ENCODE measurements at places on chromosomes 13 and 19.
A peak's percentile ranks its signal among the peaks of the same experiment; 100 is the strongest.

GRCh38 chr19:37654629-37655300, 500 bp downstream of the ZFP30 start:
- DNase-seq: peak; percentile 84

DNA sequence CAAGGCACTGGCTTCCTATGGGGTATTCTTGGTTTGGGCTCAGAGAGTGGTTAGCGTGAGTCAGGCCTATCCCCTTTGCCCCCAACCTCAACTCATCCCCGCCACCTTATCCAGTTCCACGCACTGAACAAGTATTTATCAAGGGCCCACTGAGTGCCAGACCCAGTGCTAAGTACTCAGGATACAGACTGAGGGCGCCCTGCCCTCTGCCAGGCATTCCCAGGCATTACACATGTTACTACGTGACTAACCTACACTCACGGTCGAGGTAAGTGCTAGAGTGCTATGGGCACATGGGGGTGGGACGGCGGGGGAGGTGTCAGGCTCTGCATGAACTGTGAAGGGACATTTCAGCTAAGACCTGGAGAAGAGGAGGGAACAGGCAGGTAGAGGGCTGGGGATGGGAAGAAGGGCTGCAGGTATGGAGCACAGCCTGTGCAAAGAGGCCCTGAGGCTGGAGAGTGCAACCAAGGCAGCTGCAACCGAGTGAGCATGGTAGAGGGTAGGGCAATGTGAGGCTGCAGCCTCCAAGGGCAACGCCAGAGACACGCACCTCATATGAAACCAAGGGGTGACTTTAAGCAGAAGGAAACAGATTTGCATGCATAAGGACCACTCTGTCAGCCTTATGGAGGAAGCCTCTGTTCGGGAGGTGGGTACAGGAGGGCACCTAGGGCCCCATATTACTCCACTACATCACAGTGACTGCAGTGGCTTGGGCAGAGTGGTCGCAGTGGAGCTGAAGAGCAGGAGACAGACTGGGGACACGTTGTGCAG, 22.5 kb downstream of the DHRS12 start:
- no peak for DNase-seq

DNA sequence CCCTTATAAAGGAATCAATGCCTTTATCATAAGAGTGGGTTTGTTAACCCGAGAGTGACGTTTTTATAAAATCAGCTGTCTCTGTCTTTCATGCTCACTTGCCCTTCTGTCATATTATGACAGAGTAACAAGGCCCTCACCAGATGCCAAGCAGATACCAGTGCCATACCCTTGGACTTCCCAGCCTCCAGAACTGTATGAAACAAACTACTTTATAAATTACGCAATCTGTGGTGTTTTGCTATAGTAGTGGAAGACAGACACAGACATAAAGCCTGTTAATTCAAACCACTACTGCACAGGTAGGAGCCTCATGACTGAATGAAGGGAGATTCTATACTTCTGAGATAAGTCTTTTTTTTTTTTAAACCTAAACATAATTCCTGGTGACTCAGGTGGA, 4.6 kb downstream of the VN1R1 start:
- no peak for DNase-seq

GRCh38 chr19:51539821-51540366, 8.4 kb upstream of the SIGLEC6 start:
- DNase-seq: no peak

- DNase-seq: no peak
These were observed 158.7 kb downstream of the VWA8 start for GRCh38 chr13:41802043-41802683.

DNA sequence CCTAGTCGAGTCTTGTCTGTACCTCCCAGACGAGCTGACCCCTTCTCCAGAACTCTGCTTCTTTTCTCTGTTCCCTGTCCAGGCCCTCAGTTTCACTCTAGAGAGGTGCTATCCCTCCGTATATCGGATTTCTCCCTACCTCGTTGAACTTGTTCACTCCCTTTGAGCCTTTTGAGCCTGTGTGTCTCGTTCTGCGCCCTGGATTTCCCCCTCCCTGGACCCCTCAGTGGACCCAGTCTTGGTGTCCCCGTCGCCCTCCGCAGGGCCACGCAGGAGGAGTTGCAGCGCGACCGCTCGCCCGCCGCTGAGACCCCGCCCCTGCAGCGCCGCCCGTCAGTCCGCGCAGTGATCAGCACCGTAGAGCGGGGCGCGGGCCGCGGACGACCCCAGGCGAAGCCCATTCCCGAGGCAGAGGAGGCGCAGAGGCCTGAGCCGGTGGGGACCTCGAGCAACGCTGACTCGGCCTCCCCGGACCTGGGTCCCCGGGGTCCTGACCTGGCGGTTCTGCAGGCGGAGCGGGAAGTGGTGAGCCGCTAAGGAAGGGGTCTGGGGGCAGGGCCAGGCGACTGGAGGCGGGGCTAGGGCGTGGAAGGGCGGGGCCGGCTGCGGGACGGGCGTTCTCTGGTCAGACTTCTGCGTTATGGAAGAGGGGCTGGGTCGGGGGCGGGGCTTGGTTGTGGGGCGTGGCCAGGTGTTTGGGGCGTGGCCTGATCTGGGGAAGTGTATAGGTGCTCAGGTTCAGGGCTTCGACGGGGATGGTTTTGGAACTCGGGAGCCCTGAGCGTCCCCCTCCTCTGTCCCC, 5.5 kb downstream of the EPS8L1 start:
- DNase-seq: peak; percentile 82

DNA sequence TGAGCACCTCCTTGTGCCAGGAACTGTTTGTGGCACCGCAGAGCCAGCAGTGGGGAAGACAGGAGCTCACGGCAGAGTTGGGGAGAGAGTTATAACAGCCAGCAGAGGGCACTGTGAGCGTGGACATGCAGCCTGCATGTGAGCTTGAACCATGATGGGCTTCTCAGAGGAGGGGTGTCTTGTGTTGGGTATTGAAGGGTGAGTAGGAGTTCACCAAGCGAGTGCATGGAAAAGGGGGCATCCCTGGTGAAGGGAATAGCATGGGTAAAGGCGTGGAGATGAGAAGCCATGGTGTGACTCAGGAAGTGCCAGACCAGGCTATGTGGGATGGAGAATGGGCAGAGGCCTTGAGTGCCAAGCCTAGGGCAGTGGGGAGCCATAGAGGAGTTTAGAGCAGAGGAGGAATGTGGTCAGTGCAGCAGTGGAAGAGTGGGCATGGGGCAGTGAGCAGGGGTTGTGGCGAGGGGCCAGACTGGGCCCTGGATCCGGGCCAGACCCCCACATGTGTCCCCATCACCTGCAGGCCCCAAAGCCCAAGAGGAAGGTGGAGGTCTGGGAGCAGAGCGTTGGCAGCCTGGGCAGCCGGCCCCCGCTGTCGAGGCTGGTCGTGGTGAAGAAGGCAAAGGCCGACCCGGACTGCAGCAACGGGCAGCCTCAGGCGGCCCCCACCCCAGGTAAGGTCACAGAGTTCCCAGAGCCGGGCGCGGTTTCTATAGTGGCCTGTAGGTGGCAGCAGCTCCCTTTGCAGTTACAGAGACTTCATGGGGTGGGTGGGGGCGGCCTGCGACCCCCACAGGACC, 11.8 kb upstream of the SHD start:
- DNase-seq: no peak

All from posterior cingulate gyrus (tissue), 11 donors.